Neural progenitor cell (in vitro differentiated cells): ENCODE measurements at places on chromosomes 16 and 17.

DNA sequence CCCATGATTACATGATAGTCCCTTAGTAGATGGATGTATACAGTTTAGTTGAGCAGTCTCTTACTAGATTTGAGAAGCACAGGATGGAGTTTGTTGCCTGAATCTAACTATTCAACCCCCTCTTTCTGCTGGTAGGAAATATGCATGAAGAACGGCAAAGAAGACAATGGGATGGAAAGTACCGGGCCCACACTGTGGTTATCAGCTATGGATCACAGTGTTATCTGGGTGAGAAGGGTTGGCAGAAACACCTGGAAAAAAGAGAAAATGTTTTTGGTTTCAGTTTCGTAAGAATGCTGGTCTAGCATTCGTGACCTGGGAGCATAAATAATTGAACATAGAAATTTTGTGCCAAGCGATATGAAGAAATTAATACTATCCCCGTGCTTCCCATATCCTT, 53.1 kb downstream of the ANKFN1 start:
- no peak for DNase-seq

DNA sequence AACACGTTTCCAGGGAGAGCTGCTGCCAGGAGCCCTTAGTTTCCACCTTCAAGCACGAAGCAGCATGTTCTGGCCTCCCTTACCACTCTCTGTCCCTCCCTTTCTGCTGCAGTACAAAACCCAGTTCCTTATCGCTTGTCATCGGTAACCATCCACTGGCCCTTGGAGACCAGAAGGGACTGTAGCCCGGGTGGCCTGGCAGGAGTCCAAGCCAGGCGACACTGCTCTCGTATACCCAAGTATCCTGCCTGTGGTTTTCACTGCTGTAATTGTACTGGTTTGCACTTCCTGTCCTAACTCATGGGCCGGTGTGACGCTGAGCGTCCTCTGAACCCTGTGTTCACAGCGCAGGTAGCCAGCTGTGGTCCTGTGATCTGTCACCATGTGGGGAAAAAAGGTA, 81.1 kb downstream of the MAF start:
- no peak for DNase-seq

DNA sequence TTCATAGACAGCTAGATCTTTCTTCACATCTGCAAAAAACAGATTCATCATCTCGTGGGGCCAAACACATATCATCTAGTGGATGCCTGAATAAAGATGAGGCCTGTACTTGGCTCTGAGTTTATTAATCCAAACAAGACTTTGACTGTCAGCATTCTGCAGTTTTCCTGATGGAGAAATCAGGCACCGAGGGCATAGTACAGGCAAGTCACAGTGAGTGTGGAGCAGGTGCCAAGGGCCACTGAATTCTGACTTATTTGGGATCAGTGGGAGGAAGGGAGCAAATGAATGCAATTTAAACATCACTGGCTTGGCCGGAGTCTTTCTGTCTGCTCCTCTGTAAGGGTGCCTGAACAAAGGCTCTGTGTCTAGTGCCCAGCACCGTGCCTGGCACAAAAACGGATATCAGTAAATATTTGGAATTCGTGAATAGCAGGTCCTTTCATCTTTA, 975 bp downstream of the CFAP20 start:
- peak; percentile 17 for DNase-seq

DNA sequence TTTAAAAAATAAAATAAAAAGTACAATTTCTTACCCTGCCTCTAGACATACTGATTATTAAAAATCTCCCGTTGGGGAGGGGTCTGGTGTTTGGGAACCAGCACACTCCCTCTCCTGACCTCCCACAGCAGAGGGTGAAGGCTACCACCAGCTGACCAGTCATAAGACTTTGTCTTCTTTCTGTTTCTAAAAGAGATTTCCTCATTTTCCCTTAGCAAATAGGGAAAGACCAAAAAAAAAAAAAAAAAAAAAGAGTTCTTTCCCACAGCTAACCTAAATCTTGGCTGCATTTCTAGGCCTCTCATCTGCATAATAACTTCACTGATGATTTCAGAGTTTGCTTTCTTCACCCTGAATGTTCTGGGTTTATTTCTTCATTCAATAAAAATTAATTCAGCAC, 30.3 kb downstream of the CDK5RAP3 start:
- no peak for DNase-seq

DNA sequence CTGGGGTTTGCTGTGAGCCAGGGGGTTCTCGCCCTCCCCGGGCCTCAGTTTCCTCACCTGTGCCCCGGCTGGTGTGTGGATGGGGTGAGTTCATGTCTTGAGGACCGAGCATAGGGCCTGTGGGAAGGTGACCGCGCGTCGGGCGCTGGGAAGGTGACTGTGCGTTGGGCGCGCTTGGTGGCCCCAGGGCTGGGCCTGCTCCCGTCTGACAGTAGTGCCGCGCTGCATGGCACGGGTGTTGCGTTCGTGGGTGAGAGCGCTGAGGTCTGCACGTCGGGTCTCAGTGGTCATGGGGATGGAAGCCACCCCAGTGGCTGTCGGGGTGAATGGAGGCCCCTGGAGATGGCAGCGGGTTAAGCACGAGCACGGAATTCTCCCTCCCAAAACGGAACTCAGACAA, 9.2 kb downstream of the ASPSCR1 start:
- DNase-seq: no peak

DNA sequence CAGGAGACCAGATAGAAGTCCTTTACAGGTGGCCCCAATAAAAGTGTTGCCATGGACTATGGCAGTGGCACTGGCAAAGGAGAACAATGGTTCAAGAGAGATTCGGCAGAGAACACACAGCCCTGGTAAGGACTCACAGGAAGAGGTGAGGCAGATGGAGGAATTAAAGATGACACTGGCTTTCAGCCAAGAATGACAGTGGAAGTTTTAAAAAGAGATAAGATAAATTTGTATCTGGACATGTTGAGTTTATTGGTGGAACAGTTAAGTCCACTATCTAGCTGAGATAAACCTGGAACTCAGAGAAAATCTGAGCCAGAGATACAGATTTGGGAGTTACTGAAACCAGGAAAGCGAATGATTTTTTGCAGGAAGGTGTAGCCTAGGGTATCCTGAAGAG, 20.1 kb downstream of the CMC2 start:
- no peak for DNase-seq
